ENCODE measurements at places on chromosomes 5 and 9.
A peak's percentile ranks its signal among the peaks of the same experiment; 100 is the strongest.

DNA sequence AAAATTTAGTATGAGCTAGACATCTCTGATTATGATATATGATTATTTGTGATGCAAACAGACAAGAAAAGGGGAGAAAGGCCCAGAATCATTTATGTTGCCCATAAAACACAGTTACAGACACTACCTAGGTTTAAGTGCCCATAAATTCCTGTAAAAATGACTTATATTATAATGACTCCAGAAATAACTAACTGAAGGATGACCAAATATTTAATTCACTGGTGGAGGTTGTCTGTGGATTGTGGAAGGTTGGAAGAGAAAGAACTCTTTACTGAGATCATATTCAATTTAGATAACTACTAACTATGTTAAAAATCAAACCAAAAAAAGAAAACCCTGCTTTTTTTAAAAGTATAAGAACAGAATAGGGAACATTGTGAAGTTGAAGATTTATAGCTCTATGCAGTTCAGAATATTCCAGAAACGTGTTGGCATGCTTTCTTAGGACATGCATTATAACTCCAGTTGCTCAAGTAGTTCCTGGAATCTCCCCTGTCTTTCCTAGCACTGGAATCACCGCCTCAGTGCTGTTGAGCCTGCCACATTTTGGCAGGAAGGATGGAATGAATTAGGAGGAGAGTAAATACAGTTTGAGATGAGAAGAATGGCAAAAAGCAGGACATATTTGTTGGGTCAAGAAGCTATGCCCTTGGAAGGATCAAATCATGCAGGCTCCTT, 72.0 kb upstream of the PAPPA start:
- DNase-seq: no peak

GRCh38 chr9:123441769-123442168, 85.8 kb downstream of the CRB2 start:
- DNase-seq: no peak

GRCh38 chr5:160271396-160271795, 41.0 kb downstream of the CCNJL start:
- peak; percentile 13 for DNase-seq

DNA sequence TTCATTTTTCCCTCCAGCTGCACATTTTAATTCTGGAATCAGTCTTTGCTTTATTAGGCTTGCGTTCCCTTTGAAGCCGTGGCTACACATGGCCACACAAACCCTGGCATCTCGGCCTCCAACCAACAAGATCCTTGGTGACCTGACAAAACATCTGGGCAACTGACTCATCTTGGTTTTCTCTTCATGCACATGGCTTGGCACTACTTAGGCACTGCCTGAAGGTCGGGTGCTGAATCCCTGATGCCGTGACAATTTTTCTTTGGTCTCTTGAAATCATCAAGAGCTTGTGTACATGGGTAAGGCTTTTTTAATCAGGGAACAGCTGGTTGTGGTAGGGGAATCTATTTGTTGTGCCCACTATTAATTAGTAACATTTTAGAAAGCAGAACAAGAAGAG, 16.0 kb upstream of the PAPPA start:
- DNase-seq: no peak

- DNase-seq: no peak
Measured at GRCh38 chr5:175658299-175659145, 651 bp downstream of the HRH2 start.

DNA sequence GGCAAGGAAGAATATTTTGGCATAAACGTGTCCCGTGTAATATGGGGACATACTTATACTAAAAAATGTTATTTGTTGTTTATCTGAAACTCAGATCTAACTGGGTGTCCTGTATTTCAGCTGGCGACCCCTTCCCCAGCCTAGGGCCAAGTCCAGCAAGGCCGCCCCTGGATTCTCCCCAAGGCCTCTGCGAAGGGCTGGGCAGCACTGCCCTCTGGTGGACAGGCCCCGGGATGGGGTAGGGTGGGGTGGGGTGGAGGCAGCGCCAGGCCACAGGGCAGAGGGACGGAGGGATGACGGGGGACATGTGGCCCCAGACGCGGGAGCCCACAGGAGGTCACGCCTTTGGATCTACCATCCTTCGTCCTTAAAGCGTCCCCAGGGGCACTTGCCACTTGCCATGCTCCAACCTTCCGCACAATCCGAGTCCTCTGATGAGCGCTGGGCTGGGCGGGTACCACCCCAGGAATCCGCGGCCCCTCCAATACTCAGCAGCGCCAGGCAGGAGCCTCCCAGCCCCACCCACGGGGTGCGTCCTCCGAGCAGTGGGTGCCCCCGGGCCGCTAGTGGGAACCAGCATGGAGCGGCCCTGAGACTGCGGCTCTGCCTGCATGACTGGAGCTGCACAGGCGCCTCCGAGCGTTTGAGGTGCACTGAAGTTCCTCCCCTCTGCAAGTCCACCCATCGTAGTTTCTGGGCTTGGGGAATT, 7.1 kb upstream of the AGPAT2 start:
- no peak for DNase-seq

GRCh38 chr9:125831054-125831453, 83.9 kb downstream of the PBX3 start:
- DNase-seq: no peak

DNA sequence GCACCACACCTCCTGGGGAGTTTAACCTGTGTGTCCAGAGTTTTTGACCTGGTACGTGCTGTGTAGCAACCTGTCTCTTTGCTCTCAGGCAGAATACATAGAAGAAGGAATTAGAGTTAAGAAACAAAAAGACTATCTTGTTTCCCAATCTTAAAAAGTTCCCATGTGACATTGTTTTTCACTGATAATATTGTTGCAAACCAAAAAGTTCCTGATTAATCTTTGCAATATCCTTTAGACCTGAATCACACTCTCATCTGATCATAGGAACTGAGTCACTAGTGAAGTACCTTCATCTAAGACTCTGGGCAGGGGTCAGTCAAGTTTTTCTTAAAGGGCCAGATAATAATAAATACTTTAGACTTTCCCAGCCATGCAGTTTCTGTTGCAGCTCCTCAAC, 35.1 kb downstream of the BASP1 start:
- no peak for DNase-seq

GRCh38 chr9:121369595-121370265, at the start of gene STOM:
Gene STOM, minus strand, starts transcription at chr9:121370250. Its CDS starts 63 bp downstream, at chr9:121370187.
- DNase-seq: no peak

DNA sequence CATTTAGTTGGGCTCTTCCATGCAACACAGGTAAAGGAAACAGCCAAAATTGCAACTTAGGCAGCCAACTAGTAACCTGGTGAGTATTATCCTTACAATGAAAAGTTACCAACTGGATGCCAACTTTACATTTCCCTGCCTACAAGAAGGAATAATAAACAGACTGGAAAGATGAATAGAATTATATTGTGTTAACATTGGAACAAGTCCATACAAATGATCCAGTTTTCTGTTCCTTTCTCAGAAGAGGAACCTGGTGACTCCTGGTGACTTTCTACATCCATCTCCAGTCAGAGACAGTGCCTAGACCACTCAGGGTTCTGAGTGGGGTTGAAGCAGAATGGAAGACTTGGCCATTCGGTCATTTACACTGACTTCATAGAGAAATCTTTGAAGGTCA, 20.6 kb downstream of the MARCHF3 start:
- DNase-seq: no peak

- peak; percentile 19 for DNase-seq
Measured at GRCh38 chr5:133842846-133843611, 125.4 kb downstream of the C5orf15 start.

GRCh38 chr5:95440825-95441224, 49.7 kb downstream of the FAM81B start:
- DNase-seq: no peak

GRCh38 chr9:92760070-92760469, 4.6 kb downstream of the BICD2 start:
- no peak for DNase-seq

- no peak for DNase-seq
Measured at GRCh38 chr9:134922066-134922931, 4.6 kb upstream of the FCN1 start.

- DNase-seq: no peak
Measured at GRCh38 chr5:80124121-80124918, 89.2 kb downstream of the THBS4 start.

- DNase-seq: no peak
Measured at GRCh38 chr9:14780251-14780650, 57.7 kb upstream of the CER1 start.

DNA sequence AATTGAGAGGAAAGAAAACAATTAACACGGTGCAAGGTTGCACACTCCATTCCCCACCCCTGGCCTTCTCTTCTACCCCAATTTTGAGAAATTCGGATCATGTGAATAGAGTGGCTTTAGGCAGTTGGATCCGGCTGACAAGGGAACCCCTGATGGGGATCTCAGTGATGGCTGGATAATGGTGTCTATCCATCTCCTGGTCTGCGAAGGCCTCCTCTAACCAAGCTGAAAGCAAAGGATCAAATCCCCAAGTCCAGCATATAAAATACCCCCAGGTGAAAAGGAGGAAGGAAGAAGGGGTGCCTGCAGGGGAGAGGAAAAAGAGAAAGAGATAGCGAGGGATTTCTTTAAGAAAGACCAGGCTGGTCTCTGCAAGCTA, 16.0 kb downstream of the NR2F1 start:
- no peak for DNase-seq

- no peak for DNase-seq
Measured at GRCh38 chr9:38629511-38629910, 9.1 kb upstream of the ANKRD18A start.

DNA sequence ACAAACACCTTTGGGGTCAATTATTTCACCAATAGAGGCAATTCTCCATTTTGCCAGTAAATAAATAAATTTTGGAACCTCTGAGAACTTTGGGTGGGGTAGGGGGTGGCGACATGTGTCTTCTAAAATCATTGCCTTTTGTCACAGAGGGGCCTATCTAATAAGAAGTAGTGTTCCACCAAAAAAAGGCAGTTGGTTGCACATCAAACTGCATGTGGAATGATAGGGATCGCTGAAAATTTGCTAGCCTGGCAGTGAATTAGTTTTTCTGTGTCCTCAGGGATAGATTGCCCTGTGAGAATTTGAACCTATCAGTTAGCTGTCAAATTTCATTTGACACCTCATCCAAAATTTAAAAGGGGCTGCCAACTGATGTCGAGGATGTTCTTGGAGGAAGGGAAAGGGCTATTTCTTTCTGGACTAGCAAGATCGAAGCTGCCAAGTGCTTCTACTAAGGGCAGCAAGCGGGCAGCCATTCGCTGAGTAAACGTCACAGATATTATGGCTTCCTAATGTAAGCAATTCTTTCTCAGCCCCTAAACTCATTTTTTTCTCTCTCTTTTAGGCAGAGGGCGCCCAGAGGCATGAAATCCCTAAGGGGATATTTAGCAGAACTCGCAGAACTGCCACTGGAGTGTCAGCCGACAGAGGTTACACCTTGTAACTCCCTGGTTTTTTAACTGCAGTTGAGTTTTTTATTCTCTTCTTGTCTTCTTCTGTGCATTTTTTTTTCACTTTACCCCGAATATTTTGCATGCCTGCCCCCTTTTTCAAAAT, 2208.1 kb upstream of the WWC1 start:
- DNase-seq: no peak

- DNase-seq: no peak
Measured at GRCh38 chr5:95417971-95418370, 26.8 kb downstream of the FAM81B start.

- no peak for DNase-seq
Measured at GRCh38 chr5:82470185-82470994, 192.2 kb upstream of the RPS23 start.

DNA sequence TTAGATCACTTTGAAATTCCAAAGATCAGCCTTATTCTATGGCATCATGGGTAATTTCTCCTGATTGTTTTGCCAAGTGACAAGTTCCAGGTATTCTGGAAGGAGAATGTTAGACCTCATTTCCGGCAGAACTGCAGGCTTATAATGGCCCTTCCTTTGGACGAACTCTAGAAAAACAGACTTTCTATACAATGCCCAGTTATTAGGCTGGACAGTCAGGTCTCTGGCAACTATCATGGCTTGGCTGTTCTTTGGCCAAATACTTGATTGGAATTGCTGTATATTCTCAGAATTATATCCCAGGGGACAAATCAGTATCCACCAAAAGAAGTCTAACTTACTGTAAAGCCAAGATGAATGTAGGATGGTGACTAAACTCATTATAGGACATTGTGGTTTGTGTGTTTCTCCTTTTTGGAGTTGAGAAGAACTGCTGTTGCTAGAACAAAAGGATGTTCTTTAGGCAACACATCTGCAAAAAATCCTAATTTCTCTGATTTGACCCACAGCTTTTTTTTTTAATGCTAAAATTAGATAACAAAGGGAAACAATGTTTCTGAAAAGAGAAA, 69.0 kb downstream of the ADAMTSL1 start:
- no peak for DNase-seq

DNA sequence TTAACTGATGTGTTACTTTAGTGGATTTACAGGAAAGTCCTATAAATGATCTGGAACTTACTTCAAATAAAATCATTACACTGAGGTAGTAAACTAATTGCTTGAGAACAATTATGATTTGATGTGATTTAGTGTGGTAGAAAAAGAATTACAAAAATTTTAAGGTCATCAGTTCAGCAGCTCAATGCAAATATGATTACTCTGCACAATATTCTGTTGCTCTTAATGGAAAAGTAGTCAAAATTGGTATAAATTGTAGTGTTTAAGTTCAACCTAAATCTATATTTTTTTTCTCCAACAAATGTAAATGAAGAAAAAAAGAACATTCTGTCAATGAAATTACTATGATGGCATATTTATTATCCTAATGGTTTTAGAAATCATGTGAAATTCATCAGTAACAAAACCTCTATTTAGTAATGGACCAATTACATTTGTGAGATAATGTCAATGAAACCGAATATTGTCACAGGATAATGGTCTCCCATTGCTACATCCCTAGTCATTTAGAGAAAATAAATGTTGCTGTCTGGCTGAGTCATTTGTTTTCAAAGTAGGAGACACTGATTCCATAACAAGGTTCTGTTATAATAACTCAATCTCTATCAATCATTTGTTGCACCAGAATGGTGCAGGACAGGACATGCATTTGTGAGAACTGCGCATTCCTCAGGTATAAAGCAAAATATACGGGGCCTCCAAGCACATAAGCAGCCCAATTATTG, 177.1 kb downstream of the NFIB start:
- no peak for DNase-seq

DNA sequence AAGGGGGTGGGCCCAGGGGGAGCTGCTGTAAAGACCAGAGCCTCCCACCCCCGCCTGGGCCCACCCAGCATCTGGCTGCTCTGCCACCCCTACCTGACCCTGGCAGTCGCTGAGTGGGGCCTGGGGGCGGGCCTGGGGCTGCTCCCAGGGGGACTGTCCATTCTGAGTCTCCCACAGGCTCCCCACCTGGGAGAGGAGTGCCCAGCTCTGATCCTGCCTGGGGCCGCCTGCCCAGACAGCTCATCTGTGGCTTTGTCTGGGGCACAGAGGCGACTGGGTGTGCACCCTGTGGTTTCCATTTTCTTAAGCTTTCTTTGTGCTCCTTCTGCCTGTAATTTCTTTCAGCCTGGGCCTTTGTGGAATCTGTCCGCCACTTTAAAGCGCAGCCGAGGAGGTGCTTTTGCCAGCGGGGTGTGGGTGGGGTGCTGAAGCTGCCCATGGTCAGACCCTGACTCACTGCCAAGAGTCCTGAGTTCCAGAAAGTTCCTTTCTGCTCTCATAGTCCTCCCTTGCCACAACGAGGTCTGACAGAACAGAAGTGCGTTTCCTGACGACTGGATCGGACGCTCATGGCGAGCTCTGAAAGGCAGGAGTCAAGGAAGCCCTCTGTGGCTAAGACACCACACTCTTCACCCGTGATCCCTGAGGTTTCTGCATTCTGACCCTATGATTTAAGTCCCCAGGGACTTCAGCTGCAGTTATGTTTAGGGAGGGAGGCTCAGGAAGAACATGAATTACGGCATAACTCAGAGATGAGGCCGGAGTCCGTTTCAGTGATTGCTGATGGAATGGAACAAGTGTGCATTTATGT, 225.0 kb downstream of the FANCC start:
- no peak for DNase-seq

GRCh38 chr9:35262064-35262463, 100.3 kb downstream of the UNC13B start:
- no peak for DNase-seq
